Activated T-cell treated with anti-CD3 and anti-CD28 coated beads for 48 hours (primary cell): ENCODE measurements at places on chromosomes 16 and 17.

GRCh38 chr17:142102-142661 is 4.8 kb downstream of the SCGB1C2 start:
- DNase-seq: peak; percentile 49

- DNase-seq: no peak
Measured at GRCh38 chr16:12155235-12155634, 178.7 kb downstream of the SNX29 start.

DNA sequence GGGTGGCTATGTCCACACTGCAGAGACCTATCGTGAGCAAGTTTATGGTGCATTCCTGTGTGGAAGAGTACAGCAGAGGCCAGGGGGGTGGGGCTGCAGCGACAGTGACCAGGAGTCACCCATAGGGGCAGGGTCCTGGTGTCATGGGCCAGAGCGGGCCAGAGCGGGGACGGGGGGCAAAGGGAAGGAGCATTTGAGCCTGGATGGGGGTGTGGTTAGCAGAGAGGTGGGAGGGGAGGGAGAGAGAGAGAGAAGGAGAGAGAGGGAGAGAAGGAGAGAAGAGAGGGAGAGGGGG is 17.8 kb downstream of the JPH3 start:
- no peak for DNase-seq

GRCh38 chr17:50205111-50205962 is 3.9 kb upstream of the COL1A1 start:
- DNase-seq: no peak

DNA sequence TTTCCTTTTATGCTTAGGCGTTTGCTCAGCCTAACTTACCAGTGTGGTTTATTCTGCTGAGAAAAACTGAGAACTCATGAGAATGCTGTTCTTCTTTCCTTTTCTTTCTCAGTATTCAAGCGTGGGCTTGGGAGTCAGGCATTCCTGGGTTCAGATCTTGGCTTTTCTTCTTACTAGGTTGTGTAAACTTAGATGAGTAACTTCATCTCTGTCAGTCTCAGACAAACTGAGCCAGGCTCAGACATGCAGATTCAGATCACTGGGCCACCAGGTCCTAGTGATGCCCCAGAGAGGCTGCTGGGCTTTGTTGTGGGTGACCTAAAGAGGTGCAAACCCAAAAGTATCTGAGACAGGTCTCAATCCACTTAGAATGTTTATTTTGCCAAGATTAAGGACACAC is 95.8 kb upstream of the MPHOSPH6 start:
- no peak for DNase-seq
